Effector CD8-positive, alpha-beta T cell (primary cell): ENCODE measurements at places on chromosomes 1 and 21.

- DNase-seq, result no peak
These were observed 156.8 kb downstream of the LEPR start for GRCh38 chr1:65577278-65577677.

DNA sequence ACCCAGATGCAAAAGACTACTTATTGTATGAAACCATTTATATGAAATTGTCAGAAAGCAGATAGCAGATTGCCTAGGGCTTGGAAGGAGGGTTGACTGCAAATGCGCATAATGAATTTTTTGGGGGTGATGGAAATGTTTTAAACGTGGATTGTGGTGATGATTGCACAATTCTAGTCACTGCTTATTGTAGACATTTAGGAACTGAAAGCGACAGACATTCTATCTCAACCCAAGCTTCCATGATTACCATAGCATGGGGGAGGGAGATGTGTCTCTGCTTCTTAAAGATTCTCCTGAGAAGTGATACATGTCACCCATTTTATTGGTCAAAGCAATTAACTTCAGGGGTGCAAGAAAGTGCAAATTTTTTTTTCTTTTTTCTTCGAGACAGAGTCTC is 2.8 kb upstream of the MTF2 start:
- DNase-seq, result no peak

DNA sequence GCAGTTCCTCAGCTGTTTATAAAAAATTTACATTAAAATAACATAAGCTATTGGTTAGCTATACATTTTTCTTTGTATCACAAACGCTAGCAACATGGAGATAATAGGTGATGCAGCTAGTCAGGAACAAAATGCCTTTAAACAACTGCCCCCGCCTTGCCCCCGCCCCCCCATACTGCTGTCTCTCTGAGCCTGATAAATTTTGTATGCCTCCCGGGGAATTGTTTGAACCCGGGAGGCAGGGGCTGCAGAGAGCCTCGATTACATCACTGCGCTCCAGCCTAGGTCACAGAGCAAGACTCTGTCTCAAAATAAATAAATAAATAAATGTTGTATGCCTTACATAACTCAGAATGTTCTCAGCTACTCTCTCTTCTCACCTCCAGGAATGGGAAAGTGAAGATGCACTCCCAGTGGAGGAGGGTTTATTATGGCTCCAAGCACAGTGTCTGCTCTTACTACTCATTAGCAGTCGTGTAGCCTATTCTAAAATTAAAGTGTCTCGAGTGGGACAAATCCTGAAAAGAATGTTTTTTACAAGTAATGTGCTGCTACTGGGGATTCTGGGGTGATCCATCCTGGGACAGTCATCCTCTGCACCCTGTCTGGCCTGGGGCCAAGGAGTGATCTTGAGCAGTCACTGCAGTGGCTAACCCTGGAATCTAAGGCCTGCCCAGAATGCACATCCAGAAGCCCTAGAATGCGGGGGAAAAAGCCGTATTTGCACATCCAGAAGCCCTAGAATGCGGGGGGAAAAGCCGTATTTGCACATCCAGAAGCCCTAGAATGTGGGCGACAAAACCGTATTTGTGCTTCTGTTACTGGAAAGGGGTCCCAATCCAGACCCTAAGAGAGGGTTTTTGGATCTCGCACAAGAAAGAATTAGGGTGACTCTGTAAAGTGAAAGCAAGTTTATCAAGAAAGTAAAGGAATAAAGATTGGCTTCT is 39.4 kb upstream of the ZNF496 start:
- DNase-seq, result no peak

DNA sequence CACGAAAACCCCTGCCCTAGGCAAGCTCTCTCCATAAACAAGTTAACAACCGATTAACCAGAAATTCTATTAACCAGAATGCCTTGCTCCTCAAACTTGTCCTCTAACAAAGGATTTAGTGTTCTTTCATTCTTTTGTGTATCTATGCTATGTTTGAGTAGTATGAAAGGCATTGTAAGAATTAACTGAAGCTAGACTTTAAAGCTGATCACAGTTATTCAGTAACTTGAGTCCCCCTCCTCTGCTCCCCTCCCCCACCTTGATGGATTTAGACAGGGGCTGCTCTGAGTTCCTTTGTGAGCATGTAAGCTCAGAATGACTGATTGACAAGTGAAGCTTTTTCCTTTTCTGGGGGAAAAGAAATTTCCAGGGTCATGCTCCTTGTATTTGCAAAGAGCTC is 257.6 kb downstream of the TTLL7 start:
- DNase-seq, result no peak

DNA sequence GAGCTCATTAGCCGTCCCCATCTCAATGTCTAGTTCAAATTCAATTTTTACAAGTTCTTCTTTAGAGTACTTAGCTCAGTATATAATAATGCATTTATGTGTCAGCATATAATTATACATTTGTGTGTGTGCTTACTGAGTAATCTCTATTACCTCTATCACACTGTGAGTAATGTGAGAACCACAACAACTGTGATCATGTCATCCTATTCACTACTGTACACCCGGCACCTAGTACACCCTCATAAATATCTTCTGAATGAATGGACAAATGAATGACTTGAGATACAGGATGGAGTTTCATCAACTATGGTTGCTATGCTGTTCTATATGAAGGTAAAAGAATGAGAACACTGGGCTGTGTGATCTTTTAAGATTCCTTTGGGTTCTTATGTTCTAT is 124.0 kb downstream of the GPATCH2 start:
- no peak for DNase-seq

- DNase-seq, result no peak
These were observed 54.1 kb downstream of the CD2 start for GRCh38 chr1:116808200-116808847.

DNA sequence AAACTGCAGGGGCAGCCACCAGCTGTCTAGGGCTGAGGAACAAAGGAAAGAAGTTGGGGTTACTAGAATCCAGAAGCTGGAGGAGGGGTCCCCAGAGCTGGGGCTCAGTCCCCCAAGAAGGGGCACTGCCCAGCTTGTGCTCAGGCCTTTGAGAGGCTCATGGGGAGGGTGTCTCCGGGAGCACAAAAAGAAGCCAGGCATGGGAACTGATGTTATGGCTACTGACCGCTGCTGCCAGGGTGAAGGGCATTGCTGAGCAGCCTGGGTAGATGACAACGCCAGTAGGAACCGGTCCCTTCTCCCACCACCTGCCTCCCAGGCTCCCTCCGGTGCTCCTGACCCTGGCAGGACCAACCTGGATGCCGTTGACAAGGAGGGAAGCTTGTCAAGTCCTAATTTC is 762.5 kb upstream of the TPTE start:
- DNase-seq, result no peak

DNA sequence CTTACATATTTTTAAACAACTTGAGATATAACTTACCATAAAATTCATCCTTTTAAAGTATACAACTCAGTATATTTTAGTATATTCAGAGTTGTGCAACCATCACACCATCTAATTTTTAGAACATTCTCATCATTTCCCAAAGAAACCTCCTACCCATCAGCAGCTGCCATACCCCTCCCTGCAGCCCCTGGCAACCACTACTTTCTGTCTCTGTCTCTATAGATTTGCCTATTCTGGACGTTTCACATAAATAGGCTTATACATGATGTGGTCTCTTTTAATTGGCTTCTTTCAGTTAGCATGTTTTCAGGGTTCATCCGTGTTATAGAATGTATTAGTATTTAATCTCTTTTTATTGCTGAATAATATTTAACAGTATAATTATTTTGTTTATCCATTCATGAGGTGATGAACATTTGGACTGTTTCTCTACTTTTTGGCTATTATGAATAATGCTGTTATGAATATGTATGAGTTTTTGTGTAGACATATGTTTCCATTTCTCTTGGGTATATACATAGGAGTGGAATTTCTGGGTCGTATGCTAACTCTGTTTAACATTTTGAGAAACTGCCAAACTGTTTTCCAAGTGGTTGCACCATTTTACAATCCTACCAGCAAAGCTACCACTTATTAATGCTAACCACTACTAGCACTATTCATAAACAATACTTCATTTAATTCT is 29.5 kb downstream of the WDR26 start:
- DNase-seq, result no peak

DNA sequence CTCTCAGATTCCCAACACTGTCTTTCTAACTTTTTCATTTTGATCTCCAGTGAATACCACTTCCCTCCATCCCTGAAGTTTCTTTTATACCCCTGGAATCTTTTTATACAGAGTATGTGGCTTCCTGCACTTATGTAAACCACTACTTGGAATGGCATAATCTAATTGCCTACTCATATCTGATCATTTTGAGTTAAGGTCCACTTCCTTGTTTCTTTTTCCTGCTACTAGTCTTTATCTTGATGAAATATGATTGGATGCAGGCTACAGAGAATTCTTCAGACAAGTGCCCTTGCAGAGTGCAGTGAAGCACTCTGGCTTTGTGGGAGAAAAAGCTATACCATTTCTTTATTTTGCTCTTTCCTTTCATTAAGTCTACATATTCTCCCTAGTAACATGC is 325.3 kb upstream of the ADAMTS5 start:
- DNase-seq, result no peak

GRCh38 chr21:42291003-42291750 is 24.0 kb downstream of the TFF3 start:
- DNase-seq, result no peak

GRCh38 chr1:195415584-195415983 is 1192.7 kb downstream of the KCNT2 start:
- DNase-seq, result no peak

DNA sequence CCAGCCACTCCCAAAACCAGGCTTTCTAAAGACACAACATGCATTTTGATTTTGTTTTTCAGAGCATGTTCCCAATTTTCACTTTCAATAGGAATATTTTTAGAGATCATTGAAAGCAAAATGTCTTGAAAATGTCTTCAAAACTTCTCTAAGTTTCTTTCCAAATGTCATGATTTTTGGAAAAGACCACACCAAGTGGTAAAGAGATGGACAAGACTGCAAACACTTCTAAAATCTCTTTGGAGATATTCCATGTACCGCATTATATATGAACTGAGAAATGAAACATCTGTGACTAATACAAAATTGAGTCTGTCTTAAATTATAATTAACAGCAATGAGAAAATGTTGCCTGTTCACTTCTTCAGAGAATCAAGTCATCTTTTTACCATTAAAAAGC is 418.0 kb upstream of the PKN2 start:
- DNase-seq, result no peak

- no peak for DNase-seq
These were observed 638.0 kb downstream of the KCNT2 start for GRCh38 chr1:195970209-195970608.

DNA sequence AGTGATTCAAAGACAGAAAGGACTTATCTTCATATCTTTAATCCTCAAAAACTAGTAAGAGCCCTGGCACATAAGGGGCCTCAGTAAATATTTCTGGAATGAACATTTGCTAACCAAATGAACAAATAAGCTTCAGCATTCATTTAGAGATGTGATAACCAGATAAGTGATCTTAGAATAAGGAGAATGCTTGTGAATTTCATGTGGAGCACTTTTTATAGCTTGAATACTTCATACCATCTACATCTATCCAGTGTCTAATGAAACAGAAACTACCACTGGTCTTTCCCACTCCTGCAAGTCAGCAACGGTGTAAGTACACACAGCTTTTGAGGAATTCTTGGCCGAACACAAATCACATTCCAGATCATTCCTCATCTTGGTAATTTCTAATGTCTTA is 38.5 kb downstream of the EDEM3 start:
- DNase-seq, result no peak

DNA sequence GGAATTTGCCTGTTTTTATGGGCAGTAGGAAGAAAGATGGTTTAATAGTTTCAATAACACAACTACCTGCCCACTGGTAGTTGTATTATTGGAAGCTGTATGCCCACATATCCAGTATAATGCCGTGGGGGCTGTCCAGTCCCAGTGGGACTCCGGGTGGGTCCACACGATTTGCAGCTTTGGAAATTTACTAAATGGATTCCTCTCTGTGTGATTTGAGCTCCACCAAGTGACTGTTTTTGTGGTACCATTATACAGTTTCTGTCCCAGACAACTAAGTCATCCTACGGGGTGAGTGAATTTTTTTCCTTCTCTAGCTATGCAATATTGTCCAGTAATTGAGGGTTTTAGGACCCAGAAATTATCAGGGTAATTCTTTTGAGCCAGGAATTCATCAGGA is 86.8 kb downstream of the PLA2G4A start:
- DNase-seq, result no peak

DNA sequence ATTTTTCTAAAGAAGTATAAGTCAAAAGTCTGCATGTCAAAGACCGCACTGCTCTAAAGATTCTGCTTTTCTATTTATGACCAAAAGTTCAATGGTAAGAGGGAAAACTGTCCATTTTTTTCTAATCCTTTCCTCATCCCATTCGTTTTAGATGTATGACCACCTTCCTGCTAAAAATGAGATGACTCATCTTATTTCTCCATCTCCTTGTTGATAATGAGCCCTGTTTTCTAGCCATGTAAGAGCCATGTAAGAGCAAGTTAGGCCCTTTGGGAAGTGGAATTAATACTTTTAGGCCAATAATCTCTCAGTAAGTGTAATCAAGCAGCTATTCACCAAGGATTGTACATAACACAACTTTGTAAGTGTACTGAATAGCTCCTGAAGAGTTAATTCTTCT is 475.6 kb upstream of the B3GALT2 start:
- no peak for DNase-seq

DNA sequence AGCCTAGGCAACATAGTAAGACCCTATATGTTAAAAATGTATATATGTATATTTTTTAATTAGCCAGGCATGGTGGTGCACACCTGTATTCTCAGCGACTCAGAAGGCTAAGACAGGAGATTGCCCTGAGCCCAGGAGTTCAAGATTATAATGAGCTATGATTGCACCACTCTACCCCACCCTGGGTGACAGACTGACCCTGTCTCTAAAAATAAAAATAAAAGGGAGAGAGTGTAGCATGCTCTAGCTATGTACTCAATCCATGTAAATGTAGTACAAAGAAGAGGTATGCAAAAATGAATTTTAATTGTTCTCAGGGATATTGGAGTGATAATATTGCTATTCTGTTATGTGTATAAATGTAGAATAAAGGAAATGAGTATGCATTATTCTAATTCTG is 52.9 kb upstream of the DARS2 start:
- no peak for DNase-seq

DNA sequence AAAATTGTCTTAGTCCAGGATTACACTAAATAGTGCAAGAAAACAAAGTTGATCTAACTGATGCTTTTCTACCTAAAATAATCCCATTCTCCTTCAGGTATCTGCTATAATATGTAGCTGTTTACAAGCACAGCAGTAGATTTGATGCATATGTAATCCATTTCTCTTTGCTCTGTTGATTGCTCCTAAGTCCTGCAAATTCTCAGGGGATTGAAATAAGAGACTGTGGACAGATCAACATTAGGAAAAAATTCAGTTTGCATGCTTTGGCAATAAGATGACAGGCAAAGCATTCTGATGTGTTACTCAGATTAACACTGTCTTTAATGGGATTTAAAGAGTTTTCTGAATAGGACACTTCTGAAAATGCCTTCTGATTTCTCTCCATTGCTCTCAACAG is 34.7 kb downstream of the RNF11 start:
- no peak for DNase-seq

GRCh38 chr1:51504806-51505525 is 14.1 kb downstream of the EPS15 start:
- DNase-seq, result no peak

GRCh38 chr1:48450505-48450904 is 21.5 kb downstream of the SPATA6 start:
- no peak for DNase-seq
